ENCODE measurements at places on chromosomes 7 and 10. TPM values are rescaled to one million over a fixed set of nuclear protein-coding genes. Genes with fewer than 3 reads are reported as not detected.
A peak's percentile ranks its signal among the peaks of the same experiment; 100 is the strongest.

GRCh38 chr10:132308587-132309470, 1.1 kb upstream of the STK32C start:
- peak overlapping the region; percentile 92 for H3K4me3 ChIP-seq
- no peaks in the 10 kb centered on the region for H3K36me3 ChIP-seq
- DNase-seq: no peak
- peak overlapping the region; percentile 78 for H3K27ac ChIP-seq
- H3K27me3 ChIP-seq: no peaks in the 10 kb centered on the region

- H3K36me3 ChIP-seq: no peaks in the 10 kb centered on the region
- no peaks in the 10 kb centered on the region for H3K27me3 ChIP-seq
- no peak overlapping the region for H3K27ac ChIP-seq
- DNase-seq: no peak
These were observed 9.8 kb downstream of the LARP4B start for GRCh38 chr10:921471-922414.

MPP7 gene
- 18.0 TPM for total RNA-seq

GRCh38 chr10:133257489-133258065, 19.1 kb downstream of the ADAM8 start:
- H3K4me3 ChIP-seq: peak overlapping the region; percentile 6
- H3K36me3 ChIP-seq: no peaks in the 10 kb centered on the region
- no peaks in the 10 kb centered on the region for H3K4me1 ChIP-seq
- H3K27ac ChIP-seq: no peak overlapping the region
- H3K27me3 ChIP-seq: no peaks in the 10 kb centered on the region
- DNase-seq: peak; percentile 42

GRCh38 chr7:158847451-158847866, 8.9 kb upstream of the DYNC2I1 start:
- no peaks in the 10 kb centered on the region for H3K36me3 ChIP-seq
- no peaks in the 10 kb centered on the region for H3K4me1 ChIP-seq
- no peaks in the 10 kb centered on the region for H3K27me3 ChIP-seq
- peak overlapping the region; percentile 10 for H3K27ac ChIP-seq

DNA sequence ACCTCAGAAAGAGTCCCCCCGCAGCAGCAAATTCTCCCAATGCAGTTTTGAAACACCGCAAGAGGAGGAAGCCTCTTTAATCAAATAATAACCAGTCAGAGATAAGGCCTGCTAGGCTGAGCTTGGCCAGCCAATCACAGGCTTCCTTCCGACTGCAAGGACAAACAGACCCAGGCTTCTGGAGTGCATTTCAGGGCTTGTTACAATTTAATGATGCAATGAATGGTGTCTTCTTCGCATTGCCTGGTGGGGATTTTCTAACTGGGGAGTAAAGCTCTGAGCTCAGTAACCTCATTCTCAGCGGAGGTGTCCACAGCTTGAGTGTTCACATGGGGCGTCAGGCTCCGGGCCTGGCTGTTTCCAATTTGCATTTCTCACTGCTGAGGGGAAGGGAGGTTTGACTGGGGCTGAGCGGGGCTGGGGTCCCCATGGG, 31.8 kb upstream of the GPAM start:
- no peak overlapping the region for H3K4me3 ChIP-seq
- no peak overlapping the region for H3K27ac ChIP-seq

VSTM4 gene
- 46.6 TPM for total RNA-seq

GRCh38 chr10:34505338-34505737, 309.8 kb downstream of the PARD3 start:
- no peaks in the 10 kb centered on the region for H3K4me1 ChIP-seq
- DNase-seq: no peak
- no peak overlapping the region for H3K27ac ChIP-seq
- no peaks in the 10 kb centered on the region for H3K27me3 ChIP-seq

- H3K4me1 ChIP-seq: no peaks in the 10 kb centered on the region
- no peak overlapping the region for H3K4me3 ChIP-seq
- H3K27me3 ChIP-seq: no peaks in the 10 kb centered on the region
- H3K27ac ChIP-seq: peak overlapping the region; percentile 48
- no peak for DNase-seq
These were observed 73.3 kb upstream of the FHIP2A start for GRCh38 chr10:114748241-114748640.

- no peak overlapping the region for H3K4me3 ChIP-seq
- H3K27ac ChIP-seq: no peak overlapping the region
- no peaks in the 10 kb centered on the region for H3K4me1 ChIP-seq
- no peak for DNase-seq
- no peaks in the 10 kb centered on the region for H3K27me3 ChIP-seq
These were observed 22.4 kb upstream of the OR2A5 start for GRCh38 chr7:144026203-144026883.

DNA sequence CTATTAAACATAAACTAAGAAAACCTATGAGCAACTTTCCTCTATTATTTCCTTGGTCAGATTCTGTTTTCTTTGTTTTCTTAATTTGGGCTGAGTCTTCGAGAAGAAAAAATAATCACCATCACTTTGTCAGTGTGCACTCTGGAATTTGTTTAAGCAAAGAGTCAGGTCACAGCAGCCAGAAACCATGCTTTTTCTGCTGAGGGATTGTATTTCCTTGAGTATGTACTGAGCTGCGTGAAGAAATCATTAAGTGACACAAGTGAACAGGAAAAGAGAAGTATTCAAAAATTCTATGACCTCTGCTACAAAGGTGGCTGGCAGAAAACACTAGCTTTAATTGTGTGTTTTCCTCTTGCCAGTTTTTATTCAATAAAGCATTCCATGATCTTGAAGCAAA, 249.6 kb downstream of the VTI1A start:
- H3K36me3 ChIP-seq: no peaks in the 10 kb centered on the region
- H3K27me3 ChIP-seq: no peaks in the 10 kb centered on the region

Measured in uterus (tissue), 4 donors.